ENCODE measurements at places on chromosomes 6 and 20.

DNA sequence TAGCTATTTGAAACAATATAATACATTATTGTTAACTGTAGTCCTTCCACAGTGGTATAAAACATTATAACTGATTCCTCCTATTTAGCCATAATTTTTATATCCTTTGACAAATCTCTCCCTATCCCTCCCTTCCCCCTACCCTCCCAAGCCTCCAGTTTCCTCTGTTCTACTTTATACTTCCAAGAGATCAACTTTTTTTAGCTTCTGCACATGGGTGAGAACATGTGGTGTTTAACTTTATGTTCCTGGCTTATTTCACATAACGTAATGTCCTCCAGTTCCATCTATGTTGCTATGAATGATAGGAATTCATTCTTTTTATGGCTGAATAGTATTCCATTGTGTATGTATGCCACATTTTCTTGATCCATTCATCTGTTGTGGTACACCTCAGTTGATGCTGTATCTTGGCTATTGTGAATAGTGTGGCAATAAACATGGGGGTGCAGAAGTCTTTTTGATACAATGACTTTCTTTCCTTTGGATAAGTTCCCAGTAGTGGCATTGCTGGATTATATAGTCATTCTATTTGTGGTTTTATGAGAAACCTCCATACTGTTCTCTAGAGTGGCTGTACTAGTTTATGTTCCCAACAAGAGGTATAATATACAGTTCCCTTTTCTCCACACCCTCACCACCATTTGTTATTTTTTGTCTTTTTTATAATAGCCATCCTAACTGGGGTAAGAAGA lies 205.0 kb downstream of the KCNQ5 start:
- no peak for DNase-seq

DNA sequence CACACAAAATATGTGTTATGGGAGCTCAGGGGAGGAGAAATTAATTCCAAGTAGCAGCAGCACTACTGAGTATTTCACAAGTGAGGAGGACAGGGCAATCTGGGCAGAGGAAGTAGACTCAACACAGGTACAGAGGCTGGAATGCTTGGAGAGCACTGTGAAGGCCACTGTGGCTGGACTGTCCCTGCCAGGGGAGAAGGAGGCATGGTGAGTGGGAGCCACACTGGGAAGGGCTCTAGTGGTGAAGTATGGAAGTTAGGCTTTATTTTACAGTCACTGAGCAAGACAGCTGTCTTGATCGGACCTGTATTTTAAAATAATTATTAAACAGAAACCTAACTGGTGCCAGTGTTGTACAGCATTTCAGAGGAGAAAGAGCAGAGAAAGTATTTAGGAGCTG lies 28.8 kb downstream of the FAM229B start:
- DNase-seq, result no peak

GRCh38 chr6:130949553-130949952 lies 113.5 kb downstream of the EPB41L2 start:
- no peak for DNase-seq

- DNase-seq, result no peak
Observed at GRCh38 chr6:114740547-114740946, 397.7 kb upstream of the HS3ST5 start.

- DNase-seq, result no peak
Observed at GRCh38 chr20:11302436-11302835, 615.3 kb upstream of the BTBD3 start.

DNA sequence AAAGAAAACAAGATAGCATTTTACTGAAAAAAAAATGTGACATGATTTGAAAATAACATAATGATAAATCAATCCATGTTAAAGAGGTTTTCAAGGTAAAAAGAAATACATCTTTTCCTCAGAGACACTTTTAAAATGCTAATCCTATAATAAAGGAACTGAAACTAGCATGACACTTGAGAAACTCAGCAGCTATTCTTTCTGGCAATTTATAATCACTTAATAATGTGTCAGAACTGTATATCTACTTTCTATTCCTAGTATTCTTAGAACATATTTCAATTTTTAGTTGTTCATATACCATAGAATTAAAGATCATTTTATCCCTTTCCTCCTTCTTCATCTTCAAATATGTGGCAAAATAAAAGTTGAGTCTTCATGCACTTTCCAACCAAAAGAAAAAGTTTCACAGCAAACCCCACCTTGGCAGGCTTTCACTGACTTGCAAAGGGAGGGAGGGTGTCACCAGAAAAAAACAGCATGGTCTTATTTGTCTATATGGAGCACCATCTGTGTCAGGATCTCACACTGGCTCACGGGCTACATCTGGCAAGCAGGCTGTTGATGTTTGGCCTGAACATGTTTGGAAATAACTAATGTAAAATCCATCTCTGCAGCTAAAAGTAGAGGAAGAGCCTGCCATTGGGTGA lies 48.5 kb downstream of the FHL5 start:
- DNase-seq, result no peak

DNA sequence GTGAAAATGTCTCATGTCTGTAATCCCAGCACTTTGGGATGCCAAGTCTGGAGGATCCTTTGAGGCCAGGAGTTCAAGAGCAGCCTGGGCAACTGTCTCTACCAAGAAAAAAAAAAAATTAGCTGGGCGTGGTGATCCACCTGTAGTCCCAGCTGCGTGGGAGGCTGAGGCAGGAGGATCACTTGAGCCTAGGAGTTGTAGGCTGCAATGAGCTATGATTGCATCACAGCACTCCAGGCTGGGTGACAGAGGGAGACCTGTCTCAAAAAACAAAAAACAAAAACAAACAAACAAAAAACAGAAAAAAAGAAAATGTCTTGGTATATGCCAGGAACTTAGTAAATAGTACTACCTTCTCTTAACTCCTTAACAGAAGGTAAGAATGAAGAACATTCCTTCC lies 31.4 kb upstream of the TMEM14A start:
- DNase-seq, result no peak

- DNase-seq, result no peak
Observed at GRCh38 chr6:135030532-135031178, 24.0 kb downstream of the HBS1L start.

DNA sequence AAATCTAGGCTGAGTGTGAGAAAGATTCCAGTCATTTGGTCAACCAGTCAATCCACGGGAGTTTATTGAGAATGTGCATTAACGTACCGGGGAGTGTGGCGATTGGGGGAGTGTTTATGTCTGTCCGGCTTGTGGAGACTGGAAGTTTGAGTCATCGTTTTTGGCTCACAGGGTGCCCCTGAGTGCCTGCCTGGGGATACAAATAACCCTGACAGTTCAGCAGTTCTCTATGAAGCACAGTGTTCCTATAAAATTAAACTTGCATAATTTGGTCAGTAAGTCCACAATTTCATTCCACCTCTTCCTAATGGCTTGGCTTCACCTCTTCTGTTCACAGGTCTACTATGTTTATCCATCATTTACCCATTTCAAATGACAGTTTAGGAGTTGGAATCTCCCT lies 72.6 kb upstream of the PLEKHG1 start:
- DNase-seq, result no peak

DNA sequence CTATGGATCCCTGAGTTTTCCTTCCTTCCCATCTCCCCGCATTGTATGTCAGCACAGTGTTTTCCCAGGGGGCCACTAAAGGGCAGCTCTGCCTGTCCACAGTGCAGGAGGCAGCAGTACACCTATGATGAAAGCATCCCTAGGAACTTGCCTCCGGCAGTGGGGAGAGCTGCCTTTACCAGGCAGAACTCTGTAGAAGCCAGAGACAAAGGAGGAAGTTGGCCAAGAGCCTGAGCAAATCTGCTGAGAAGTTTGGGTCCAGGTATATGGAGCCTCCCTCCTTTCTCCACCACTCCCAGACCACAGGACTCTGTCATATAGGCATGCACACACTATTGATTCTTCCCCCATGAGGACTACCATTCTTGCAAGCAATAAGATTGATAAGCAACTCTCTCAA lies 282.7 kb downstream of the TBC1D7 start:
- DNase-seq, result no peak

GRCh38 chr6:134954272-134955000 lies 4.5 kb upstream of the ALDH8A1 start:
- DNase-seq, result no peak

DNA sequence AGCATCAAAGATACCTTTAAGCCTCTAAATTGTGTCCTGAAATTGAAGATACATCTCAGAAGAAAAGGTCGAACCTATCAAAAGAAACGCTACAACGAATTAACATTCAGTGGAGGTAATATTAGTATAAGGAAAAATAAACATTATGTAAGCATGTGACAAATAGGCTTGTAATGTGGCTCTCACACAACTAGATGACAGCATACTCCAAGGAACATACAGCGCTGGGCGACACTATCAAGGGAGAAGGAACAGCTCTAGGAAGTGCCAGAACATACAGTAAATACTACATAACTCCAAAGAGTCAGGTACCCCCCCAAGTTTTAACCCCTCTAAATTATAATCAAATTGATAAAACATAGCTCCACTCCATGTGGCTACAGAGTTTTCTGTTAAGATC lies 103.5 kb downstream of the LAMP5 start:
- DNase-seq, result no peak

GRCh38 chr6:11423072-11423471 lies 114.5 kb upstream of the TMEM170B start:
- DNase-seq, result no peak

DNA sequence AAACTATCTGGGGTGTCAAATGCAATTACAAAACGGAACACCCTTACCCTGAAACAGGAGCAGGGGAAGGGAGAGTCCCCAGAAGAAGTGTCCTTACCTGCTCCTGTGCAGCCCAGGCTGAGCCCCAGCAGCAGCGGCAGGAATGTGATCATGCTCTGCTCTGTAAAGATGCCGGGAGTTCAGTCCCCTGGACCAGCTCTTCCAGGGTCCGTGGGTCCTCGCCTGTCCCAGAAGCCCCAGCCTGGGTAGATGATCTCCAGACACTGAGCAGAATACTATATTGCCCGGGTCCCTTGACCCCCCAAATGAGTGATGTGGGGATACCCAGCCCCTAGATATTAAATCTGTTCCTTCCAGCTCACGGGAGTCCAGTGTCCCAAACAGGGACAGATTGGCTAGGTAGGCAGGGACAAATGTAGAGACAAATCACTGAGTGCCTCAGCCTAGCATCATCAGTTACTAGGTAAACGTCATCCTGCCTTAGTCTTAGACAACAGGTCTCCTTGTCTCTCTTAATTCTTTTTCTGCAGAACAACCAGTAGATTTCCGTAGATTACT lies at the start of gene HLA-DMB:
Gene HLA-DMB (minus strand): TSS at position 373 of the 558 bp plus-strand sequence. CDS start 221 bp downstream, at position 152.
- peak; percentile 83 for DNase-seq

GRCh38 chr6:165827190-165827518 lies 164.1 kb upstream of the PDE10A start:
- DNase-seq, result no peak

- no peak for DNase-seq
Observed at GRCh38 chr6:115323001-115323400, 737.7 kb downstream of the FRK start.

DNA sequence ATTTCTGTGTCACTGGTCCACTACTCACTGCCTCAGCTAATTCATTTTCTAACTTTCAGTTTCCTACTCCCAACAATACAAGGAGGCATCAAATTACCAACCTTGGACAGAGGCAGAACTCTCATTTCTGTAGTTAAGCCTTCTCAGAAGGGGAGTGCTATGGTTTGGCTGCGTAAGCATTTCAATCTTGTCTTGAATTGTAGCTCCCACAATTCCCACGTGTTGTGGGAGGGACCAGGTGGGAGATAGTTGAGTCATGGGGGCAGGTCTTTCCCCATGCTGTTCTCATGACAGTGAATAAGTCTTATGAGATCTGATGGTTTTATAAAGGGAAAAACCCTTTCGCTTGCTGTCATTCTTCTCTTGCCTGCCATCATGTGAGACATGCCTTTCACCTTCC lies 22.9 kb downstream of the HLA-DRA start:
- no peak for DNase-seq

GRCh38 chr6:152726313-152726712 lies 24.3 kb upstream of the VIP start:
- DNase-seq, result no peak

DNA sequence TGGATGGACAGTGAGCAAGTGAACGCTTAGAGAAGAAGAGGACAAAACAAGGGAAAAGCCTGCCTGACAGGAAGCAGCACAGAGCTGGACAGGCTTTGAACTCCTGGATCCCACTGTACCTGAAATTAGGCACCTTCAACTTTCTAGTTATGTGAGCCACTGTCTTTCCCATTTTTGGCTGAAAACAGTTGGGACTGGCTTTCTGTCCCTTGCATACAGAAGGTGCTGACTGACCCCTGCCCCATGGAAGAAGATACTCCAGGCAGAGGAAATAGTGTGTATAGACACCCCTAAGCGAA lies 122.8 kb downstream of the CEBPB start:
- DNase-seq, result no peak

DNA sequence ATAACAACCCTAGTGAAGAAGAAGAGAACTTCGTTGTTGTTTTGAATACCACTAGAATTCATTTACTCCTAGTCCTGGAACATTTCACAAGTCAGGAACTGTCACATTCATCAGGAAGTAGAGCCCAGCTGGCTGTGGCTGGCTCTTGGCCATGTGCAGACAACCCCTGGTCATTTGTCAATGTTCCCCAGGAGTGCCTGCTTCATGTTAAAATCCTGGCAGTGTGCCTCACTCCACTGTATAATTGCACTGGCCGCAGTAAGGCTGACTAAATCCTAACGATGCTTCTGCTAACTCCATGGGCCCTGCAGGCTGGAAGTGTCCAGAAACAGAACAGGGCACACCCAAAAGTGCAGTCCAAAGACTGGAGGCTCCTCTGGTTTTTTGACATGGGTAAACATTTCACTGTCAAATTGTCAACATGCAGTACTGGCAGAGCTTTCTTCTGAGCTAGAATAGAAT lies 41.5 kb upstream of the ADGRF1 start:
- DNase-seq, result no peak

DNA sequence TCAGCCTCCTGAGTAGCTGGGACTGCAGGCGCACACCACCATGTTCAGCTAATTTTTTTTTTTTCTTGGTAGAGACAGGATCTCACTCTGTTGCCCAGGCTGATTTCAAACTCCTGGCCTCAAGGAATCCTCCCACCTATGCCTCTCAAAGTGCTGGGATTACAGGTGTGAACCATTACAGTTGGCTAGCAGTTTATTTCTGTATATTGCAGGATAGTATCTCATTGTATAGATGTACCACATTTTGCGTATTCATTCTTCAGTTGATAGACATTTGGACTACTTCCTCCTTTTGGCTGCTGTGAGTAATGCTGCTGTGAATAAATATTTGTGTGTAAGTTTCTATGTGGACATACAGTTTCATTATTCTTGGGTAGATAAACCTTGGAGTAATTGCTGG lies 32.9 kb downstream of the ASXL1 start:
- DNase-seq, result no peak

DNA sequence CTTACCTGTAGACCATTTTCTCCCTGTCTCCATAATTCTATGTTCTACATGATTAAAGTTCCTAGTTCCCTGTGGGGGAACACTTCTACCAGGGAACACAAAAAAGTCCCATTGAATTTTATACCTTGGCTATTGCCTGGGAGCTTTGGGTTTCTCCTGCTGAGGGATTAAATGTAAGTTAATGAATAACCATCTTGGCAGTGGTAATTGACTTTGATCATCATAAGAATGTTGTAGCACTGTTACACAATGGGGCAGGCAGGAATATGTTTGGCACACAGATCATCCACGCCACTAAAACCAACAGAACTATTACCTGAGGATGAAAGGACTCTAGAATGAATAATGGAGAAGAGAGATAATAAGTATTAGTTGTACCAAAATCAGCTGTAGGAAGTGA lies 1106.2 kb upstream of the GJE1 start:
- DNase-seq, result no peak

GRCh38 chr6:130923350-130923749 lies 96.1 kb downstream of the SMLR1 start:
- DNase-seq, result no peak
